ENCODE measurements at places on chromosomes 7 and 10.

DNA sequence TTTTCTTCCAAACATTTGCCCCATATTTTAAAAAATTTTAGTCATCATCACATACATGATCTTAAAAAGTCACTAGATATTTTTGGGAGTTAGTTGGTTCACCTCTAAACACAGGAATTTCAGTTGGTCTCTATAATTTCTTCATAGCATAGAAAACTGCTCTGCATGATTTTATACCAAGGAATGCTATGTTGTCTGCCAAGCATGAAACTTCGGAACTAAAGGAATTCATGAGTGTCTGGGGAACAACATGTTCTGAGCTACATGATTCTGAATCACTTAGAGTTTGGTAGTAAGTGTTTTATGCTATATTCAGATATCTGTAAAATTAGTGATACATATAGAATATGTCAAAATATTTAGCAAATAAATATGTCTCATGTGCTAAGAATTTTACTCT, 957.8 kb downstream of the GATA3 start:
- DNase-seq: no peak

DNA sequence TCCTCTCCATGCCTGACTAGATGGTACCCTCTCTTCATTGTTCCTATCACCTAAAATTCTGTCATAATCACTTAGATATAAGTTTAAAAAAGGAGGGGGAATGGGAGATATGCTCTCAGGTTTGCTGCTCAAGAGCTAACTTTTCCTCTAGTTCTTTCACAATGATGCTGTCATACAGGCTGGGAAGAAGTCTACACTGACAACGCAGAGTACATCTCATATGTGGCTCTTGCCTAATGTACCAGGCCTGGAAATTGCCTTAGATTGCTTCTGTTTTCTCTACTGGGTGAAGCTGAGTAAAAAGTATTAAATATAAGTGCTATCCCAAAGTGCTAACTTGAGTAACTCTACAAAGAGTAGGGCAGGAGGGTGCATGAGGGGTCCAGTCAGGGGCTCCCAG, 43.8 kb upstream of the BET1 start:
- no peak for DNase-seq

DNA sequence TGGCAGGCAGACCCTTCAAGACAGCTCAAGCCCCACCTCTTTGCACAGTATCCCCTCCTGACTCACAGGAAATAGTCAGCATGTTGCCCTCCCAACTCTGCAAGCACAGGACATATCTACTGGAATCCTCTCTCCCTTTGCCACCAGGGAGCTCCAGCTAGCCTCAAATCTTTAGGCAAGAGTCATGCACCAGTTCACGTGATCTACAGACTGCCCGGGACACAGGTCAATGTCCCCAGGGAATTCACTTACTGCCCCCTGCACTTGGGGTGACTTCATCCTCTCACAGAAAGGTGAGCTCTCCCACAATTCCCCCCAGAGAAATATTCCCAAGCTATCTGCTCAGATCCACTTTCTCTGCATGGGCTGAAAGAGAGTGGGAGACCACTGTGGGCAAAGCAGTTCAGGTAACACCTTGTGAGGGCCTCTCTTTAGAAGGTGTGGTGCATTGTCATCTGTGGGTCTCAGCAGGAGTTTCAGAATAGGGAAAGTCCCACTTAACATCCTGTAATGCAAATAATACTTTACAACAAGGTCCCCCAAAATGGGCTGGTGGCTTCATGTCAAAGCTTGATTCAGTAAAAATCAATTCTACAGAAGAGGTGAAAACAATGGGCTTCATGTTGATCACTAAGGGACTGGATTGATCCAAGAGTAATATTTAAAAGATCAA, 129.9 kb downstream of the NOC3L start:
- no peak for DNase-seq

DNA sequence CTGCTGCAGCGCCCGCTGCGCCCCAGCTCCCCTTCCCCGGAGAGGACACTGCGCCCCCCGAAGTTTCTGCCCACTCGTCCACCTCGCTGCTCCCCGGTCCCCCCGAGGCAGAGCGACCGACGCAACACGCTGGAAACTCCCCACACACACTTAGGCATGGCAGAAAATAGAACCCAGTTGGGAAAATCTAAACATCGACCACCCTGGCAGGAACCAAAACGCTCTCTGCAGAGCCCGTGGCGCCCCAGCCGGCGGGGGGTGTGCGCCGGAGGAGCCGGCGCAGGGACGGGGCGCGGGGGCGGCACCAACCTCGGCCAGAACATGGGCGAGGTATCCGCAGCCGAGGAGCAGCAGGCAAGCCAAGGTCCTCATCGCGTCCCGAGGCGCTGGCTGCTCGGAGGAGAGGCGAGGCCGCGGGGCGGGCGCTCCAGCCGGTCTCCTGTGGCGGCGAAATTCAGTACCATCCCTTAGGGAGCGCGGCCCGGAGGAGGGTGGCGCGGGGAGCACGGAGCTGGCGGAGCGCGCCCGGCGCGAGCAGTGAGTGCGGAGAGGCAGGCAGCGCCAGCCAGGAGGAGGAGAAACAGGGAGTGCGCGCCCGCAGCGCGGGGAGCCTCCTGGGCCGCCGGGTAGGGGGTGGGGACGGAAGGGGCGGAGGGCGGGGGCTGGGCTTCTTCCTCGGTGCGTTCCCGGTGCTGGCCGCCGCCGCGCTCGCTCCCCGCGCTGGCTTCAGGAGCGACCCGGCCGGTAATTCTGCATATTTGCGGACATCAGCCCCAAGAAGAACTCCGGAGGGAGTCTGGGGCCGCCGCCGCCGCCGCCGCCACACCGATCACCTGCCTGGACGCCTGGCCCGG, 789 bp downstream of the PDGFA start:
- no peak for DNase-seq

- DNase-seq: no peak
Observed at GRCh38 chr10:18369859-18370473, 229.7 kb downstream of the CACNB2 start.

DNA sequence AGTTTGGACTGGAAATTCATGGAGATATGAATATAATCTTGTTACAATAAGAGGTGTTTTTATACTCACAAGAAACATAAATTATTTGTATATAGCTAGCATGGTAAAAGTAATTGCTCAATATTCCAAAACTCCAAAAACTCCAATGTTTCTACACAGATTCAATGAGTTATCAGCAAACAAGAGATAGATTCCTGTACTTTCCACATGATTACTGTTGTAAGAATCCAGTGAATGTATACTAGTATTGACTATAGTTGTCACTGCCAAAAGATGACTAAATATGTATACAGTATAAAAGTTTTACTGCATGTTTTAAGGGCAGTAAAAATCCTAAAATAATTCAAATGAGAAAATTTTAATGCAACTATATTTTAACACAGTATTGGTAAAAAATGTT, 10.7 kb downstream of the ATOH7 start:
- DNase-seq: no peak

GRCh38 chr10:16603308-16603707, 81.6 kb upstream of the C1QL3 start:
- no peak for DNase-seq

GRCh38 chr7:73572767-73573186, 5.6 kb downstream of the TBL2 start:
- no peak for DNase-seq

GRCh38 chr7:151688236-151688780, 168.6 kb upstream of the RHEB start:
- DNase-seq: no peak
